Liver (tissue), 10 donors: ENCODE measurements at places on chromosomes 6 and 20. TPM values are rescaled to one million over a fixed set of nuclear protein-coding genes. Genes with fewer than 3 reads are reported as not detected.

DNA sequence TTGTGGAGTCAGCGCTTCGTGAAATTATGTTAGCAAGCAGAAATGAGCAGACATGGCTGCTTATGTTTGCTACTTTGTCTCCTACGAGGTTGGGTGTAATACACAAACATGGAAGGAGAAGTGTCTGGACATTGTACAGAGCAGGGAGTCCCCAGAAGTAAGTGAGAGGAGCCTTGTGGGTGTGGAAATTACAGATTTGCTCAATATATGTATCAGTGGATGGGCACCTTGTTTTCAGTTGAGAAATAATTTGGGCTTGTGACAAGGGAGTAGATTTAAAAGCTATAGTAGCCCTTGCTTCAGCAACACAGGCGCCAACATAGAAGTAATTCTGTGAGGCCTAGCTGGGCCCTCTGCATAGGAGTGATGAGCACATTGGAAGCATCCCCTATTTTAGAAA is 49.2 kb downstream of the HECA start:
- H3K4me1 ChIP-seq: no peaks in the 10 kb centered on the region
- H3K27me3 ChIP-seq: no peaks in the 10 kb centered on the region
- no peak overlapping the region for H3K27ac ChIP-seq
- peaks cover 3% of the 10 kb centered on the region for H3K36me3 ChIP-seq
- no peak overlapping the region for H3K4me3 ChIP-seq

The TSPO2 gene
- polyA plus RNA-seq: 0.46 TPM

DNA sequence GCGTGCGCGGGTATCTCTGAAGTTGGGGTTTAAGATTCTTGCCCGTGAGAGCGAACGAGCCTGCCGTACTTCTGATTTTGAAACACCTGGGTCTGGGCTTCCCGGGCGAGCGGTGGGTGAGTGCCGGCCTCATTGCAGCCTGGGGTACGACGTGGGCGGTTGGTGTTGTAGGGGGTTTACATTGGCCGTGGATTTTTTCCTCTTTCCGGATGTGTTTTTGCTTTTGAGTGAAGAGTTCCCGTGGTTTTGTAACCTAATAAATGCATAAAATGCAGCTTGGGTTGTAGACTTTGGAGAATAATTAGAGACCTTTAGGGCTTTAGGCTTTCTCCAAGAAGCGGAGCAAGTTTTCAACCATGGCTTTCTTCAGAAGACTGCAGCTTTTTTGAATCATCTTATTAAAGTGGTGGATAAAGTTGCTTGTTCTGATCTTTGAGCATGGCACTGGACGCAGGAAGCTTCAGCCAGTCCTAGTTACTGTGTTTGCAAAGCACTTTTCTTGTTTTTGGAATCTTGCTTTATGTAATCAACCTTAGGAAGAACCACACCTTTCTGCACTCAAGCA is 314 bp downstream of the FARS2 start:
- H3K36me3 ChIP-seq: no peaks in the 10 kb centered on the region
- H3K4me1 ChIP-seq: peaks cover 24% of the 10 kb centered on the region
- H3K27ac ChIP-seq: peak overlapping the region; percentile 95
- H3K27me3 ChIP-seq: no peaks in the 10 kb centered on the region

- no peak for DNase-seq
- no peak overlapping the region for H3K27ac ChIP-seq
- H3K4me3 ChIP-seq: no peak overlapping the region
- H3K27me3 ChIP-seq: no peaks in the 10 kb centered on the region
- peaks cover 5% of the 10 kb centered on the region for H3K4me1 ChIP-seq
Observed at GRCh38 chr20:63964412-63964811, 5.3 kb downstream of the ZNF512B start.

- no peak for DNase-seq
- peaks cover 5% of the 10 kb centered on the region for H3K4me1 ChIP-seq
- no peak overlapping the region for H3K4me3 ChIP-seq
- peaks cover 26% of the 10 kb centered on the region for H3K36me3 ChIP-seq
- no peak overlapping the region for H3K27ac ChIP-seq
Observed at GRCh38 chr20:25274891-25275812, 27.3 kb downstream of the PYGB start.

The NDUFAF5 gene
- polyA plus RNA-seq: 10.0 TPM

The LZTS3 gene
- polyA plus RNA-seq: 3.7 TPM

DNA sequence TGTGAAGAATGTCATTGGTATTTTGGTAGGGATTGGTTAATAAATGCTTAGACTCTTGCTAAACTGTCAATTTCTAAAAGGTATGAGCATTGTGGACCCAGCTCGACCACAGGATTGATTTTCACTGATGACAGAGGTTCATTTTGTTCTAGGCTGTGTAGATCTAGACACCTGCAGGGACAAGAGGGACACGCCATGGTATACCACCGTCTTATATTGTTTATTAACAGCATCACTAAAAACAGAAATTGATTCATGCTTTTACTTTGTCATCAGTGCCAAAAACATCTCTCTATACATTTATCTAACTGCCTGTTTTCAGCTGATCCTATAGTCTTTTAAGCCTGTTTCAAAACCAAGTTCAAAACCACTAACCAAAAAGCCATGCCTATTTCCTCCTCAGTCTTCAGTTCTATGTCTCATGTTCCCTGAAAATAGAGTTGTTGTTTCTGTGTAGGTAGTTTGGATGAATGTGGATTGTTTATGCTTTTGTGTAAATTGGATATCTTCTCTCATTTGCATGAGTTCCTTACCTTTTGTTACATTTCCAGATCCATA is 109.8 kb downstream of the JAG1 start:
- DNase-seq: no peak
- no peaks in the 10 kb centered on the region for H3K4me1 ChIP-seq
- no peaks in the 10 kb centered on the region for H3K27me3 ChIP-seq
- H3K27ac ChIP-seq: no peak overlapping the region

GRCh38 chr20:32527447-32528055 is 57.6 kb downstream of the NOL4L start:
- H3K27me3 ChIP-seq: no peaks in the 10 kb centered on the region
- H3K27ac ChIP-seq: no peak overlapping the region
- peaks cover 24% of the 10 kb centered on the region for H3K4me1 ChIP-seq
- H3K36me3 ChIP-seq: no peaks in the 10 kb centered on the region
- DNase-seq: no peak

DNA sequence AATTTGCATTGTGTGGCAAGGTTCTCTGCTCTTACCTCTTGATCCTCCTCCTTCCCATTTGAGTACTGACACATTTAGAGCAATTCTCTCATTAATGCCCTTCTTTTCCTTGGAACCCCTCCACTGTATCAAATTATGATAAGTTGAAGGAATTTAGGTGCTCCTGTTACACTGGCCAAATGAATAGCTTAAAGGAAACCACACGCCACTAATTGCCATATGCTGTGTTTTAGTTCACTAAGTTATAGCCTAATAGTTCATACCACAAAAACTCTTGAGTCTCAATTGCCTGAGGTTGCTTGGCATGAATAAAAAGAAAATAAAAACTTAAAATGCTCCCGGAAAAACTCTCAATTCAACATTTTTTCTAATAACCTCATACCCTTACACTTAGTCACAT is 1239.3 kb downstream of the EPHA7 start:
- H3K36me3 ChIP-seq: no peaks in the 10 kb centered on the region
- DNase-seq: no peak
- no peak overlapping the region for H3K4me3 ChIP-seq
- H3K27me3 ChIP-seq: no peaks in the 10 kb centered on the region

- no peak for DNase-seq
- no peak overlapping the region for H3K4me3 ChIP-seq
- no peaks in the 10 kb centered on the region for H3K27me3 ChIP-seq
- no peaks in the 10 kb centered on the region for H3K36me3 ChIP-seq
Observed at GRCh38 chr6:142478117-142478516, 176.3 kb downstream of the ADGRG6 start.

DNA sequence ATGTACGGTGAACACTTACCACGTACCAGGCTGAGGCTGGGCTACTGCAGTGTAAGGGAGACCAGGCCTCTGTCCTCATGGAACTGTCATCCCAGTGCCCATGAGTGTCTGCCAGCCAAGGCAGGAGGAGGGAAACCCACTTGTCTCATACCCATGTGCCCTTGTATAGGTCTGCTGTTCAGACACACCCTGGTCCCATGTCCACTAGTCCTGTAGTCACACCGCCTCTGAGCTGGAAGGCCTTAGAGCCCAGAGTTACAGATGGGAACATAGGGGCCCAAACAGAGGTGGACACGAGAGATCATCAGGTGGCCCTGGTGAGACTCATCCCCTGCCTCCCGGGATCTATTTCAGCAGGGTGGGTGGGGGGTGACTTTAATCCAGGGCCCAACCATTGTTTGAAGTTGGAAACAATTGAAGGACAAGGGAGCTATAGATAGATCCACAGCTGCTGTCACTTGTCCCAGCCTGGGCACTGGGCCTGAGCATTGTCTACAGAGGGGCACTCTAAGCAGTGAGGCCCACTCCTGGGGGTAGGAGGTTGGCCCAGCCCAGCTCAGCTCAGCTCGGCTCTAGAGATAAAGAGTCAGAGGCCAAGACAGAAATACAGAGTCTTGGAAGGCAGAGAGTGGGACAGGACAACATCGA is 14.6 kb downstream of the MYH7B start:
- H3K36me3 ChIP-seq: no peaks in the 10 kb centered on the region
- no peak overlapping the region for H3K27ac ChIP-seq
- no peak for DNase-seq
- H3K4me1 ChIP-seq: no peaks in the 10 kb centered on the region
- no peak overlapping the region for H3K4me3 ChIP-seq
- no peaks in the 10 kb centered on the region for H3K27me3 ChIP-seq

The HLA-DQA2 gene
- polyA plus RNA-seq: 0.16 TPM

DNA sequence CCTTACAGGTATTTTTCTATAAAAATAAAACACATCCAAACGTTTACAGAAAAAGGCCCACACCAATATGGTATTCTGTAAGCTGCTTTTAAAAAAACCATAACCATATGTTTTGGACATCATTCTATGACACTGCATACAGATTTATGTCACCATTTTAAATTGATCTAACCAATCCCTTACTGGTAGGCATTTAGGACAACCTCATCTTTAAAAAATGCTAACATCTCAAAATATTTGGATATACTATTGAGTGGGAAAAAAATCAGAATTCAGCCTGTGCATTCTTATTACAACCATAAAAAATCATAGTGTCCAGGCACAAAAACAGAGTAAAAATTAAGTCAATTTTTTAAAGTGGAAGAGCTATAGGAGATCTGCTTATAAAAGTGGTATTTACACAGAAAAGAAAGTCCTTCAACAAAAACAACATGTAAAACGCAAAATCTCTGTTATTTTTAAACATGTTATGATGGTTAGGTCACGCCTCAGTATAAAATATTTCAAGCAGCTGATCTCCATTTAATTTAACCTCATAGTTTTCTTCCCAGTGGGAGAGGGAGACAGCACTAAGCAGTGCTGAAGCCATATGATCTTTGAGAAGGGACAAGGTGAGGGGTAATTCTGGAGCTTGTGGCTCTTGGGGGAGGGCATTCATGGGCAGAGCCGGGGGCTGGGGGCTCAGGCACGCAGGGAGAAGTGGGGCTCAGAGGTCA is 21.2 kb downstream of the TRAM2 start:
- no peak overlapping the region for H3K27ac ChIP-seq
- no peak overlapping the region for H3K4me3 ChIP-seq

- no peaks in the 10 kb centered on the region for H3K36me3 ChIP-seq
- no peaks in the 10 kb centered on the region for H3K27me3 ChIP-seq
- DNase-seq: peak; percentile 85
- no peak overlapping the region for H3K4me3 ChIP-seq
- H3K4me1 ChIP-seq: no peaks in the 10 kb centered on the region
Observed at GRCh38 chr6:46848684-46849360, 55.6 kb downstream of the MEP1A start.

- DNase-seq: no peak
- no peak overlapping the region for H3K27ac ChIP-seq
- no peak overlapping the region for H3K4me3 ChIP-seq
- no peaks in the 10 kb centered on the region for H3K36me3 ChIP-seq
- no peaks in the 10 kb centered on the region for H3K27me3 ChIP-seq
- no peaks in the 10 kb centered on the region for H3K4me1 ChIP-seq
Observed at GRCh38 chr6:161152907-161153662, 120.8 kb downstream of the AGPAT4 start.

DNA sequence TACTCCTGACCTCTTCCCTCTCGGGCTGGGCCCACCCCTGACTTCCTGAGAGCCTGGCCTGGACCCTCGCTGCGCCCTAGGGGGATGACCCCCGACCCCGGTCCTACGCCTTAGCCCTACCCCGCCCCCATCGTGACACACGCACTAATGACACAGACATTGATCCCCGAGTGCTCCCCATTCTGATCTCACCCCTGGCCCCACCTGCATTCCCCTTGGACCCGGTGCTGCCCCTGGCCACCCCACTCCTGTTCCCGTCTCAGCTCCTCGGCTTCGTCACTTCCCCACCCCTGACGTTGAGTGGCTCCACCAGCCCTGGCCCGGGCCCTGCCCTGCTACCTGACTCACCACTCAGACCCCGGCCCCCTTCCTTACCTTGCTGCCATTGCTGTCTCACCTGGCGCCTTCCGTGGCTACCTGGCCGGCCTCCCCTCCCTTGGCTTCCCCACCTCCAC is 12.1 kb downstream of the RBCK1 start:
- DNase-seq: no peak
- H3K36me3 ChIP-seq: peaks cover 20% of the 10 kb centered on the region
- no peak overlapping the region for H3K4me3 ChIP-seq
- H3K27ac ChIP-seq: peak overlapping the region; percentile 61
- no peaks in the 10 kb centered on the region for H3K27me3 ChIP-seq

GRCh38 chr6:136210398-136211165 is 39.5 kb downstream of the MTFR2 start:
- no peaks in the 10 kb centered on the region for H3K4me1 ChIP-seq
- DNase-seq: no peak
- no peak overlapping the region for H3K4me3 ChIP-seq
- H3K27ac ChIP-seq: no peak overlapping the region
- no peaks in the 10 kb centered on the region for H3K27me3 ChIP-seq
- H3K36me3 ChIP-seq: no peaks in the 10 kb centered on the region

GRCh38 chr6:159059141-159059540 is 14.3 kb upstream of the TAGAP start:
- H3K4me3 ChIP-seq: no peak overlapping the region
- H3K36me3 ChIP-seq: no peaks in the 10 kb centered on the region
- no peaks in the 10 kb centered on the region for H3K27me3 ChIP-seq
- H3K27ac ChIP-seq: no peak overlapping the region
- H3K4me1 ChIP-seq: no peaks in the 10 kb centered on the region

DNA sequence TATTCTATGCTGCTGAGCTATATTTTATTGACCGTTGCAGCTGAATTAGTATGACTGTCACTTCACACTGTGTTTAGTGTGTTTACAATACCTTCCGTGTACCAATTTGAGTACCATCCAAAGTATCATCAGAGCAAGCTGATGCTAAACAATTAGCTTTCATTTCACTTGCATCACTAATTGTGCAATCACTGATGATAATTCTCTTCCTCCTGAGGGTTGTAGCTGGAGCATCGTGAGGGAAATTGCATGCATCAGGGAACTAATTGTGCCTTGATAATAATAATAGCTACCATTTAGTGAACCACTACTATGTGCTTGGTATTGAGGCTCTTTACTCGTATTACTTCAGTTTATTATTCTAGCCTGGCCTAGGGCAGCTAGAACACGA is 384.8 kb upstream of the SOX4 start:
- no peaks in the 10 kb centered on the region for H3K4me1 ChIP-seq
- H3K36me3 ChIP-seq: no peaks in the 10 kb centered on the region
- no peak for DNase-seq
- no peak overlapping the region for H3K4me3 ChIP-seq
- no peaks in the 10 kb centered on the region for H3K27me3 ChIP-seq
